Fibroblast of upper back skin (primary cell): ENCODE measurements at places on chromosomes 3 and 15.
A peak's percentile ranks its signal among the peaks of the same experiment; 100 is the strongest.

DNA sequence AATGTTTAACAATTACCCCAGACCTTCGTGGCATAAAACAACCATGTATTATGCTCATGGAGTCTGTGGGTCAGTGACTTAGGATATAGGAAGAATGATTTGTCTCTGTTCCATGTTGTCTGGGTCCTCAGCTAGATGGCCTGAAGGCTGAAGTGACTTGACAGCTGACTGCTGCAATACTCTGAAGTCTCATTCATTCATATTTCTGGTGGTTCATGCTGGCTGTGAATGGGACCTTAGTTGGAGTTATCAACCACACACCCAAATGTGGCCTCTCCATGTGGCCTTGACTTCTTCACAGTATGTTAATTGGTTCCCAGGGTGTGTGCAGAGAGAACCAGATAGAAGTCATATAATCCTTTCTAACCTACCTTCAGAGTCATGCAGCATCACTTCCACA, 145.1 kb upstream of the BFSP2 start:
- no peak for DNase-seq

DNA sequence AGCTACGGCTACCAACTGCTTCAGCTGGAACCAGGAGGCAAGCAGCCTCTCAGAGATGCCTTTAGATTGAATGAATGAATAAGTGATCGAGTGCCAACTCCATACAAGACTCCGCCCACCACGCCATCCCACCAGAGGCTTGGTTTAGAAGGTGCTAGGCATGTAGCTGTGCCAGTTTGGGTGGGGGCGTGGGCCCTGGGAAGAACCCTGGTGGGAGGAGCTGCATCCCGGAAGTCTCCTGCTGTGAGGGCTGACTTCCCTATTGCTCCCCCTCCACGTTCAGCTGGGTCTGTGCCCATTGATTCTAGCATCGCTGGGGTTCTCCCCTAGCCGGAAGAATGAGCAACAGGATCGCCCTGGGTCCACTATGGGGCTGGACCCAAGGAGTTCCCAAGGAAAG, 20.9 kb downstream of the LINGO1 start:
- DNase-seq: no peak

- DNase-seq: peak; percentile 99
Observed at GRCh38 chr3:112097378-112097777, 11.2 kb downstream of the C3orf52 start.

DNA sequence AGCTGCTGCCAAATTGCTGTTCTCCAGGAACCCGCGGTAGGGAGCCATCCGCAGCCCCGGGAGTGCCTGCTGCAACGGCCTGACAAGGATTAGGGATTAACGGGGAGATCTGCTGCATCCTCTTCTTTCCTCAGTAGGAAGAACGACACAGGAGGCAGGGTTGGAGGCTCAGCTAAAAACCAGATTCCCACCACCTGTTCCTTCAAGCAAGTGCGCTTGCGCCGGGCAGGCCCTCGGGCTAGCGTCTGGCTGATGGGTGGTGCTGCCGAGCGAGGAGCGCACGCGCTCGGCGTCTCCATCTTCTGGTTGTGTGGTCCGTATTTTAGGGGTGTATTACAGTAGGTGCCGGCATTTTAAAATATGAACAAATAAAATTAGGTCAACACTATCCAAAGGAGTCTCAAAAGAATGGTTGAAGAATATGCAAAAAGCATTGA, 25.4 kb upstream of the SLC25A26 start:
- peak; percentile 57 for DNase-seq

- peak; percentile 92 for DNase-seq
Observed at GRCh38 chr15:38367476-38367875, 86.5 kb upstream of the FAM98B start.

GRCh38 chr15:99511866-99512661, 53.7 kb upstream of the MEF2A start:
- peak; percentile 12 for DNase-seq

DNA sequence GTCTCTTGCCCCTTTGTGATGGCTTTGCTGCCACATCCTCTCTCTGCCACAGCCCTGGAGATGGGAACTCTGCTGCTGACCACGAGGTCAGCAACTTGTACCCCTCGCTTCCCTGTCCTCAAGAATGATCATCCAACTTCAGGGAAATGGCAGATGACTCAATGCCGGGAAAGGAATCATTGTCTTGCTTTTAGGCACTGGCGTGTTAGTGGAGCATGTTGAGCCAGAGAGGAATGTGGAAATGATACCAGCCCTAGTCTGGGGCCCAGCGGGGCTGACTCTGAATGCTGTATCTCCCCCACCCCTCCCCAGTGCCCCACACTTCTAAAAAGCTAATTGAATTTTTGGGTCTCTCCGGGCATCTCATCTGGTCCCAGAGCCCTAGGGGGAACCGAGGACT, 184.9 kb upstream of the BHLHE40 start:
- DNase-seq: no peak
